Kidney (tissue), 22 donors: ENCODE measurements at places on chromosomes 1 and 21. TPM values are rescaled to one million over a fixed set of nuclear protein-coding genes. Genes with fewer than 3 reads are reported as not detected.

LCE3E gene
- not detected for polyA plus RNA-seq

CRNN gene
- not detected for polyA plus RNA-seq

NBPF6 gene
- not detected for polyA plus RNA-seq

FLG2 gene
- not detected for polyA plus RNA-seq

CAPZB gene
- 253 TPM for polyA plus RNA-seq

ZNF593OS gene
- polyA plus RNA-seq, result not detected

SH2D5 gene
- 0.19 TPM for polyA plus RNA-seq

KIRREL1 gene
- 13.7 TPM for polyA plus RNA-seq

SLC6A17 gene
- 1.7 TPM for polyA plus RNA-seq

FCRL4 gene
- not detected for polyA plus RNA-seq

NTMT2 gene
- polyA plus RNA-seq, result not detected

RIIAD1 gene
- 4.0 TPM for polyA plus RNA-seq

EGLN1 gene
- 12.2 TPM for polyA plus RNA-seq

RNU1-4 gene
- 26.8 TPM for polyA plus RNA-seq

NLRP3 gene
- not detected for polyA plus RNA-seq

RGS2 gene
- polyA plus RNA-seq, result 85.1 TPM
